ENCODE measurements at places on chromosomes 4 and X.

- DNase-seq, result no peak
Measured at GRCh38 chr4:41935652-41936021, 408 bp downstream of the TMEM33 start.

GRCh38 chrX:142251680-142252079 lies 46.6 kb upstream of the MAGEC2 start:
- DNase-seq, result no peak

DNA sequence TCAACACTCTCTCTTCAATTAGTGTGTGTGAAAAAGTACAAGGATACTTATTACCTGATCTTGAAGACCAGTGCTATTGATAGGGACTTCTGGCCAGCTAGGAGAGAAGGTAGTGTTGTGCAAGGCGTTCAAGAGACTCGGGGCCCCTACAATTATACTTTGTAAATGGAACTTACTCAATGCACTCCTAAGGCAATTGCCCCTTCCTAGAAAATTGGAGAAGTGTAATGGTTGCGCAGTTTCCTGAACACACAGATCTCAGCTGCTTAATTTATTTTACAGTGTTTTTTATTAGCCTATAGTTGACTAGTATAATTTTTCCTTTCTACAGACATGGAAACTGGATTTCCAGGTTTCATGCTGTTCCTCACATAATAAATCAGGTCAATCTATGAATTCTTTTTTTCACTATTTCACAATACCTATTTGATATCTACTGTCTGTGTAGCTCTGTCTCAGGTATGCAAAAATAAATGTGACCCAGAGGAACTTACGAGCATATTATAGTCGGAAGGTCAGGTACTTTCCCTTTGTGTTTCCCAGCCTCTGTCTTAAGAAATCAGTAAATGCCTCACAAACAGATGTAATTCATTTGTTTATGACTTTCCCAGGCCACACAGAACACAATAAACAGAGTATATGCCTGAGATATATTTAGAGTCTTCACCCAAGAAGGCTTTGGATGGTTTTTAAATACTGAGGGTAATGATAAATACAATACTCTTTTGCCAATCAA lies 89.1 kb upstream of the TET2 start:
- DNase-seq, result no peak

- DNase-seq, result no peak
Measured at GRCh38 chr4:101136373-101137370, 210.7 kb downstream of the PPP3CA start.

DNA sequence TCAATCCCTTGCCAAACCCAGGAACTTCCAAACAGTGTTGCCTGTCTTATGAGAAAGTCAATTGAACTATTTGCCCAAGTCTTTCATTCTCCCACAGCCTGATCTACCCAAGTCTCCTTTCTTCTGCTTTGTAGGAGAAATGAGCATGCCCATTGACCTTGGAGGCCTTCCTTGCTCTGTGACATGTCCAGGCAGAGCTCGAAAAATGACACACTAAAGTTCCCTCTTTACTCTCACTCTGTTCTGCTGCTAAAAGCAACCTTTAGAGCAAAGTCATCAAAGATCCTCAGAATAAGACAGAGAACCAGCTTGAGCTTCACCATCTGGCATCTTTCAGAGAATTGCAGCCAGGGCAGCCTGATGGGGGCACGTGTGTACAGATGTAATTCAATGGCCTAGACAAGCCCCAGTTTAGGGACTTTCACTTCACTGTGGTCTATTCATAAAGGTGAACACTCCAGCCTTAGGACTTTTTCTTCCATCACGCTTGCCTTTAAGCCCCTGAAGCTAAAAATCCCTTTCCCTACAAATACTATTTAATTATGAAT lies 136.4 kb downstream of the AMELX start:
- DNase-seq, result no peak

DNA sequence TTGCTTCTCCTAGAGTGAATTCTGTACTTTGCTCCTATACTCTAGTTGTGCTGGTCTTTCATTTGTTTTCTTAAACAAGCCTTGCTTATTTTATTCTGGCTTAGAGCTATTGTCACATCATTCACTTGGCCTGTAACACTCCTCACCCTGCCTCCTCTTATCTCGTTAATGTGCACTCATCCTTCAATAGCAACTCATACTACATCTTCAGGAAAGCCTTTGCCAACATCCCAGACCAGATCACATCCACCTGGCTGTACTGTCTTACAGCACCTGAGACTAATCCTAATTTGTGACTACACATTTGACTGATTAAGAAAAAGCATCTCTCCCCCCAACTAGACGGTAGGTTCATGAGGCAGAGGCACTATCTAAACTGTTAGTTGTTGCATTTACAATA lies 80.8 kb downstream of the SLC7A11 start:
- DNase-seq, result no peak

DNA sequence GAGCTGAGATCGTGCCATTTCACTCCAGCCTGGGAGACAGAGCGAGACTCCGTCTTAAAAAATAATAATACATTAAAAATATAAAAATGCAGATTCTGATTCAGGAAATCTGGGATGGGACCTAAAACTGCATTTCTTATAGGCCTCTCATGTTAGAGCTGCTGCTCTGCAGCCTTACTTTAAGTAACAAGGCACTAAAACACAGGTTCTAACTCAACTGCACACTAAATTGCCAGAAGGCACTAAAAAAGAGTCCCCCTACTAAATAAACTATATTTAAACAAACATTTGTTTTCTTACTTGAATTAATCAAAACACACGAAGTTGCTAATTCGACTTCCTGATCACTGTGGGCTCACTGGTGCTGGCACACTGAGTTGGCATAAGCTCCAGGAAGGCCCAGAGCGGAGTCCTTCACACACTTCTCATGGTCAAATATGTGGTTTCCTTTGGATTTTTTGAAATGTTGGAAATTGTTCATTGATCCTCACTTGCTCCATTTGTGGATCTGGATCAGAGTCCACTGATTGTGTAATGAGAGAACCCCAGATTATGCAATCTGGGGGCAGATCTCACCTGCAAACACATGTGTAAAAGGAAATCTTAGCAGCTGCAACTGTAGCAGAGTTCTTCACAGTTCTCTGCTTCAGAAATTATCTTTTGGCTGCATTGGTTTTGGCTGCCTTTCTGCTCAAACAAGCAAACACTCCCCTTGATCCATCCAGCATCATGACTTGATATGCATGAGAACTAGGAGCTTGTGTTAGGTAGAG lies 59.3 kb downstream of the AFF1 start:
- no peak for DNase-seq

DNA sequence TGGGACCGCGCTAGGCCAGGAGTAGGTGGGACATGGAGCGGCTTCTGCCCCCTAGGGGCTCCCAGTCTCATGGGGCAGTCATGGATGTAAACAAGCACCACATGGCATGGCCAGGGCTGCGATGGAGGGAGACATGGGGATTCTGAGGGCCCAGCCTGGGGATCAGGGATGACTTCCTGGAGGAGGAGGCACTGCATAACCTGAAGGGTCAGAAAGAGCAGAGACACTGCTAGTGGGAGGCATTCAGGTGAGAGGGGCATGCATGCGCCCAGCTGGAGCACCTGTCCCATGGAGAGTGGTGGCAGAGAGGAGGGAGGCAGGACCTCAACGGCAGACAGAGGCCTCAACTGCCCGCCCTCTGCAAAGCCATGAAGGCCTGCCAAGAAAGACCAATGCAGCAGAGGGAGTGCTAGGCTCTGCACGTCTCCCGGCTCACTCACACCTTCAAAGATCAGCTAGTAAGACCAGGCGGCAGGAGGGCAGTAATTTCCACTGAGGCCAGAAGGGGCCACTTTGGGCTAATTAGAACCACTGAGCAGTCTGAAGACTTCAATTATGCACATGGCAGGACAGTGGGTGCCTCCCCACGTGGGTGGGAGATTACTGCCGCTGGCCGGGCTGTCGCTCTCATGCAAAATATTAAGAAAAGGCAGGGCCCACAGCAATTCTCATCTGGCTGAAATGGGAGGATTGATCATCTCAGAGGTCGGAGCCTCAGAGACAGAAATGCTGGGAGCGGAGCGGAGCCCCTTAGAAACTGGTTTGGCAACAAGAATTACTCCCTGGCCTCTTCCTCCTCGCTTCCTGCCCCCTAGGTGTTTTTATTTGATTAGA lies 69.6 kb downstream of the PPP2R2C start:
- DNase-seq, result no peak

DNA sequence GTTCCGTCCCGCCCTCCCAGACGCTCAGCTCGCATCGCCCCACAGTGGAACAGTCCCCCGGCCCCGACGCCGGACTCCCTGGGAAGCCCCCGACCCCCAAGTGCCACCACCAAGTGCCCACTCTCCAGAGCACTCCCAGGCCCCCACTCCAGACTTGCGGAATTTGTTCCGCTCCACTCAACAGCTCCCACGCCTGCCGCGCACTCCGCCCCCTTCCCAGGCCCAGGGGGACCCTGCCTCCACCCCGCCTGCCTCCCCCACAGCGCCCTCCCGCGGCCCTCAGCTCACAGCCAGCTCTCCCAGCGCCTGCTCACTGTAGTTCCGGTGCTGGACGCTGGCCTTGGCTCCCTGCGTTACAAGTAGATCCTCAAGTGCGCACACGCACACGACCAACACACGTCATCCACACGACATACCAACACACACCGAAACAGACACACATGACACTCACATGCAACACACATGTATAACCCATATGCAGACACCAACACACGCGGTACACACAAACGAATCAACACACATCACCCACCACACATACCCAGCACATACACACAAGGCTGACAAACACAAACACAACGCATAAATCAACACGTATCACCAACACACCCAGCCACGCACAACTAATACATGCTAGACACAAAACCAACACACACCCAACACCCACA lies 8.0 kb downstream of the MSX1 start:
- DNase-seq, result no peak

- no peak for DNase-seq
Measured at GRCh38 chr4:48178931-48179330, 44.9 kb upstream of the TXK start.

DNA sequence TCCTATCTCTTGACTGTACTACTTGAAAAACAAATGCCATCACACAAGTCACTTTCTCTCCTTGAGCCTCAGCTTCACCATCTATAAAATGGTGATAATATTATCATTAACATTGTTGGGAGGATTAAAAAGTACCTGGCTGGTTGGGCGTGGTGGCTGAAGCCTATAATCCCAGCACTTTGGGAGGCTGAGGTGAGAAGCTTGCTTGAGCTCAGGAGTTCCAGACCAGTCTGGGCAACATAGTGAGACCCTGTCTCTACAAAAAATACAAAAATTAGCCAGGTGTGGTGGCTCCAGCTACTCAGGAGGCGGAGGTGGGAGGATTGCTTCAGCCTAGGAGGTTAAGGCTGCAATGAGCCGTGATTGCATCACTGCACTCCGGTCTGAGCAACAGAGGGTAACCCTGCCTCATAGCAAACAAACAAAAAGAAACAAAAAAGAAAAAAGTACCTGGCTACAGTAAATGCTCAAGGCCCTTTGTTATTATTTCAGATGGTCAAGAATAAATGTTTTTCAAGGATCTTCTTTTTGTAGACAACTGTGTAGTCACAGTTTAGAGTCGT lies 120.3 kb downstream of the CHRNA9 start:
- DNase-seq, result no peak

DNA sequence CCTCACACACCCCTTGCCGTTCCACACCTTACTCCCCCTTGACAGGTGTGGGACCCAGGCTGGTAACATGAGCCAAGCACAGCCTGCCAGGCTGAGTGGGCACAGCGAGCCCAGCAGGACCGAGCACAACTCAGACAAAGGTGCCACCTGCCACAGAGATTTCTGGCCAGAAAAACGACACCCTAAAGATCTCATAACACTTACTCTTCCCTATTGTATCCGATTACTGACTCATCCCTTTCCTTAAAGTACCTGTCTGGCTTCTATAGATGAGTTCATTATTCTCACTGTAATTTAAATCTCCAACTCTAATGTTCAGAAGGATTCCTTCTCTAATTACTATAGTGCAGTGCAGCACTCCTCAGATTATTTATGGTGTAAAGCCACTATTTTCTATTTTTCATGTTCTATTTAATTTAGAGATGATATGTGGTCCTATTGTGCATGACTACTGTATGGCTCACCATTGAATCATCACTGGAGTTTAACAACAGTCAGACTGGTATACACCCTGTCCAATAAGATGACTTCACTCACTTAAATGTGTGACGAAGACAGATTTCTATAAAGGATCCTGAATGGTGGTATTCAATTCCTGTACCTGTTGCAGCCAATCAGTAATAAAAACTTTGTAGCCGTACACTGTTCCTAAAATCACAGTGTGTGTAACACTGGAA lies 7.6 kb upstream of the SYTL5 start:
- no peak for DNase-seq

GRCh38 chr4:114509340-114509739 lies 89.3 kb upstream of the UGT8 start:
- no peak for DNase-seq

GRCh38 chrX:104659005-104659744 lies 93.2 kb downstream of the IL1RAPL2 start:
- DNase-seq, result no peak

GRCh38 chr4:117249333-117249732 lies 164.0 kb upstream of the TRAM1L1 start:
- no peak for DNase-seq

DNA sequence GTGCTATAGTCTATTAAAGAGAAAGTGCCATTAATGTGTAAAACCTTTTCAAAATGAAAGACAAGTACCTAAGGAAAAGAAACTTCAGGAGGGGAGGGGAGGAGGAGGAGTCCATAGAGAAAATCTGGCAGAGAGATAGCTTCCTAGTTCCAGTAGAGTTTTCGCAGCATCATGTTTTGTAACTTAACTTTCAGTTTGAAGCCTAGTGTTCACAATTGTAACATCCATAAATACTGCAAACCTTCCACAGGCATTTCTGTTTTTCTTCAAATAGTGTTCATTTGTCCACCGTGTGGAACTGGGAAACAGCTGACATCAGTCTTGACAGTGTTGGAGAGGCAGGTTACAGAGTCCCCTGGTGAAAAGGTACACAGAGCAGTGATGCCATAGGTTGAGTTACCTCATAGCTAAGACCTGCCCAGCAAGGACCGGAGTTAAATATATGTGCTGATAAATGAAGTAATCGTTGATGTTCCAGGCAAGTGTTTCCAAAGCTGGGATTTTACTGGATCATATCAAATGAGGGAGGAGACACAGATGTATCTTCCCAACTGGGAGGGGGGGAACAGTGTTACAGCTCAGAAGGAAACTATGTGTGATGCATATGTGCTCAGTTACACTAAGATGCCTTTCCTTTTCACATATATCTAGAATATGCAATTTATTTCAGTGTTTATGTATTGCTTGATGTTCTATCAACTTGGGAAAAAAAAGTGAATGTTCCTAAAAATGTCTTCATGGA lies 369.5 kb upstream of the FAM241A start:
- DNase-seq, result no peak

- DNase-seq, result no peak
Measured at GRCh38 chrX:7378406-7378805, 230.5 kb upstream of the PUDP start.

DNA sequence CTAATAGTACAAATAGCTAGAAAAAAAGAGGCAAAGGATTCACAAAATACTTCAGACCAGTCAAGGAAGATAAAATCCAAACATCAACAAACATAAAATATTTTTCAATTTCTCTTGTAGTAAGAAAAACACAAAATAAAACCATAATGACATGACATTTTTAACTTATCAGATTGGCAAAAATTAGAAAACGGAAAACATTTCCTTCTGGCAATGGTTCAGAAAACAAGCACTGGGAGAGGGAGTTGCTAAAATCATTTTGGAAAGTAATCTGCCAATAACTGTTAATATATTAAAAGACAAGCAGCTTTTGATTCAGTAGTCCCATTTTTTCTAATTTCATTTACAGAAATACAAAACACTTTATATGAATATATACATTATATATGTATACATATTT lies 26.1 kb downstream of the TKTL2 start:
- no peak for DNase-seq

Data from NCI-H1436 (cell line).